ENCODE measurements at places on chromosomes 2 and 18.

- DNase-seq = peak; percentile 49
Measured at GRCh38 chr18:51447351-51448342, 250.2 kb upstream of the MEX3C start.

DNA sequence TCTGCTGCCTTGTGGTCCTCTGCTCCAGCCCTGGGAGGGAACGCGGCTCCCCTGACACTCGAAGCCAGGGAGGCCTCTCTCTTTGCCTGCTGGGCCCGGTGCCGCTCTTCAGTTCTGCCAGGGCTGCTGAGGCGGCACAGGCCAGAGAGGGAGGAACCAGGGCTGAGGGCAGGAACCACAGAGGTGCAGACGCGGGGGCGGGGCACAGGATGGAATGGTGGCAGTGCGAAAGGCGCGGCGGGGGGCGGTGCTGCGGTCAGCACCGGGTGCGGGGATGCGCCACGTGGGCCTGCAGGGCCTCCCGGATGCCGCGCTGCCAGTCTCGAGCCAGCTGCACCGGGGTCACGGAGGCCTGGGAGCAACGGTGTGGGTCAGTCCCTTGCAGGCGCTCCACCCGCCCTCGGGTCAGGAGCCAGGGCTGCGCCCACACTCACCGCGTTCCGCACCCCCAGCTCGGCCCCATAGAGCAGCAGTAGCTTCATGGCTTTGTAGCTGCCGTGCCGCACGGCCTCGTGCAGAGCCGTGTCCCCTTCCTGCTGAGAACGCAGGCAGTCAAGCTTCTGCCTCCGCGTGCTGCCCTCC lies 4.4 kb downstream of the ANKRD23 start:
- no peak for DNase-seq

GRCh38 chr2:21972586-21972985 lies 848.8 kb downstream of the TDRD15 start:
- DNase-seq = no peak

DNA sequence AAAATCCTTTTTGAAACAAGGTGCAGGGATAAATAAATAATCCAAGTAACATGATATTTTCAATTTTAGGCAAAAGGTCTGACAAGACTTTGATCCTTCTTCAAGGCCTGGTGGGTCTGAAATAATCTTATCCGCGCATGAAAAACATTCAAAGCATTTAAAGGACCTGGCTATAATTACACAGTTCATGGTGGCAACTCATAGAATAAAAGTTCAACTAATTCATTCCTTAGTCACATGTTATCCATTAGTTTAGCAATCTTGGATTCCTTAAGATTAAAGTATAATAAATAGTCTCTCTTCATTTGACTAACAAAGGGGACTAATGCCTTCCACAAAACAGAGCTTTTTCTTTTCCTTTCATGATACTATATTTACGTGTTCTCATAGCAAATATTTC lies 21.0 kb upstream of the SLC38A11 start:
- no peak for DNase-seq

DNA sequence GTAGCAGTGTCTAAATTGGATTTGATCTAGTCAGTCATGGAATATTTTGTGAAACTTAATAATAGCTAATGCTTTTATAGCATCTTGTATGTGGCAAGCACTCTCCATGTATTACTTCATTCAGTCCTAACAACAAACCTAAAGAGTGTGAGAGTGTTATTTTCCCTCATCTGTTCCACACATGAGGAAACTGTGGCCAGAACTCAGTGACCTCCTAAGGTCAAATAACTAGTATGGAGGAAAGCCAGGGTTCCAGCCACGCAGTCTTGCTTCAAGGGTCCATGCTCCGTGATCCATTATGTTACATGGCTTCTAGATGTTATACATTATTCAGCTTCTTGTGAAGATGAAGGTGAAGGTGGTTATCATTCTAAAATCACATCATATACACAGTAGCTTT lies 45.5 kb downstream of the TWSG1 start:
- no peak for DNase-seq

DNA sequence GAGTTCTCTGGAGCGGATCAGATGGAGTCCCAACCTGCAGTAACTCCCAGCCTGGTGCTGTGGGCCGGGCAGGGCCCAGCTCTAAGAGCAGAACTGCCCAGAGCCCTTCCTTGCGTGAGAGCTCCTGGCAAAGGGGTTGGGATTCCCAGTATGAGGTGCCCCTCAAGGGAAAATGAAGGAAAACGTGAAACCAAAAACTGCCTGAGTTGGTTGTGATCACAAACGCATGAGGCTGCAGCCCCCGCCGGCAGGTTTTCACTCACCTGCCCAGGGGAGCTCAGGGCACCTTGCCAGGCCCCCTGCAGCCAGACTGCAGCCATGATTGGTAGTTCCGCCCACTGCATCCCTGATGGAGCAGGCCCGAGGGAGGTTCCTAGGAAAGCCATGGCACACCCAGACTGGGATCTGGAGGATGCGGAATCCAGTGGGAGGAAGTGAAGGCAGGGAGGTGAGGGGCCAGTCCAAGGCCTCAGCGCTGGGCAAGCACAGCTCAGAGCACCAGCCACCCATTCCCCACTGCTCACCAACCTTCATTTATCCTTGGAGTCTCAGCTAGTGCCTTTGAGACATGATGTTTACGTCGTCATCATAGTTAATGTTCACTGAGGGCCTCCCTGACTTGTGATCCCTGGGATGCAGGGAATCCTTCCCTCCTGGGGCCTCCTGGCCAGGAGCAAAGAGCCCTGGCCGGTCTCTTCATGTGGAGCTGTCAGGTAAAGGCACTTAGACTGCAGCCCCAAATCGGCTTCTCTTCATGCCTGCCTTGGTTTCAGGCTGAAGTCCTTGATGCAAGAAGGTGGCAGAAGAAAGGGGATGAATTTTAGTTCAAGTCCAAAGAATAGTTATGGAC lies 103.2 kb downstream of the INHBB start:
- no peak for DNase-seq

DNA sequence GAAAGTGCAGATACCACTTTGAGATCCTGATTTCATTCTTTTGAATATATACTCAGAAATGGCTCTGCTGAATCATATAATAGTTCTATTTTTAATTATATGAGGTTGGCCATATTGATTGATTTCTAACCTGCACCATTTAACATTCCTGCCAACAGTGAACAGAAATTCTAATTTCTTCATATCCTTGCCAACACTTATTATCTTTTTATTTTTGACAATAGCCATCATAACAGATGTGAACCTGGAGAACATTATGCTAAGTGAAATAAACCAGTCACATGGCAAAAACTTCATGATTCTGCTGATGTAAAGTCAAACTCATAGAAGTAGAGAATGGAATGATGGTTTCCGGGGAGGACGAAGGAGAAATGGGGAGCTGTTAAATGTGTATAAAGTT lies 344.5 kb upstream of the CYRIA start:
- no peak for DNase-seq

- no peak for DNase-seq
Measured at GRCh38 chr18:5145168-5145825, 51.8 kb downstream of the AKAIN1 start.

DNA sequence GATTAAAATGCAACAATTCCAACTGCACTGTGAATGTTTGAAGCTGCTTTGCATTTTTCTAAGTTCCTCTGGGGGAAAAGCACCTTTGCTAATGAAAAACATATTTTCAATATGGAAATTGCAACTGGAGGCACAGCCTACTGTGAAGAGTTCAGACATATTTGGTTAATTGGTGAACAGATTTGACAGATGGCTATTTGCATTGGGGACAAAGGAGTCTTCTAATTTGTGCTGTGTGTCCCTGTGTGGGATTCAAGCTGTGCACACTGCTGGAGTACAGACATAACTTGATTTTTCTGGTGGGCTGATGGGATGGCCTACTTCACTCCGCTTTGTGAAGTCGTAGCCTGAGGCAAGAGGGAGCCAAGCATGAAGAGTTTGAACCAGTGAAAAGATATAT lies 40.7 kb upstream of the ARHGAP25 start:
- no peak for DNase-seq

GRCh38 chr18:8688216-8688800 lies 17.0 kb upstream of the MTCL1 start:
- no peak for DNase-seq

DNA sequence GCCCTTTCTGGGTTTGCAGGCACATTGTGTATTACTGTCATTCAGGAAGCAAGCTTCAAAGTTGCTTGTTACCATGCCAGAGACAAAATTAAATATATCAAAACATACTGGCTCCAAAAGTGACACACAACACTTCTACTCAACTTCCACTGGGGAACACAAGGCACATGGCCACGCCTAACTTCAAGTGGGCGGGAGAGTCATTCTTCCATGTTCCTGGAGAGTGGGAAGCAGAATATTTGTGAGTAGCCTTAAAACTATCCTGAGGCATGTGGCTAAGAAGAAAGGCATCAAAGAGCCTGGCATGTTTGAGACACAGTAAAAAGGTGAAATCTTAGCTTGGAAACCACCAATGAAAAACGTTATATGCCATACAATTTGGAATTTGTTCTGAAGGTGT lies 90.5 kb upstream of the TACR1 start:
- DNase-seq = no peak

- no peak for DNase-seq
Measured at GRCh38 chr18:45828917-45829811, 3.7 kb downstream of the SIGLEC15 start.

DNA sequence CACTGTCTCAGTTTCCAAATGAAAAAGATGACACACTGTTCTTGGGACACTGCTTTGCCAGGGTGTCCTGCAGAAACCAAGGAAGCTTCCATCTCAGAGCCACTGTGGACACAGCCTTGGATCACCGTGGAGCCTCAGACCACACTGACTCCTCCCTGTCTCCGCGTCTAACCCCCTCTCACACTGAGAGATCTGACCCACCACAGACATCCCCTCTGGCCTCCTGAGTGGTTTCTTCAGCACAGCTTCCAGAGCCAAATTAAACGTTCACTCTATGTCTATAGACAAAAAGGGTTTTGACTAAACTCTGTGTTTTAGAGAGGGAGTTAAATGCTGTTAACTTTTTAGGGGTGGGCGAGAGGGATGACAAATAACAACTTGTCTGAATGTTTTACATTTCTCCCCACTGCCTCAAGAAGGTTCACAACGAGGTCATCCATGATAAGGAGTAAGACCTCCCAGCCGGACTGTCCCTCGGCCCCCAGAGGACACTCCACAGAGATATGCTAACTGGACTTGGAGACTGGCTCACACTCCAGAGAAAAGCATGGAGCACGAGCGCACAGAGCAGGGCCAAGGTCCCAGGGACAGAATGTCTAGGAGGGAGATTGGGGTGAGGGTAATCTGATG lies 113.4 kb upstream of the PKDCC start:
- DNase-seq = no peak

DNA sequence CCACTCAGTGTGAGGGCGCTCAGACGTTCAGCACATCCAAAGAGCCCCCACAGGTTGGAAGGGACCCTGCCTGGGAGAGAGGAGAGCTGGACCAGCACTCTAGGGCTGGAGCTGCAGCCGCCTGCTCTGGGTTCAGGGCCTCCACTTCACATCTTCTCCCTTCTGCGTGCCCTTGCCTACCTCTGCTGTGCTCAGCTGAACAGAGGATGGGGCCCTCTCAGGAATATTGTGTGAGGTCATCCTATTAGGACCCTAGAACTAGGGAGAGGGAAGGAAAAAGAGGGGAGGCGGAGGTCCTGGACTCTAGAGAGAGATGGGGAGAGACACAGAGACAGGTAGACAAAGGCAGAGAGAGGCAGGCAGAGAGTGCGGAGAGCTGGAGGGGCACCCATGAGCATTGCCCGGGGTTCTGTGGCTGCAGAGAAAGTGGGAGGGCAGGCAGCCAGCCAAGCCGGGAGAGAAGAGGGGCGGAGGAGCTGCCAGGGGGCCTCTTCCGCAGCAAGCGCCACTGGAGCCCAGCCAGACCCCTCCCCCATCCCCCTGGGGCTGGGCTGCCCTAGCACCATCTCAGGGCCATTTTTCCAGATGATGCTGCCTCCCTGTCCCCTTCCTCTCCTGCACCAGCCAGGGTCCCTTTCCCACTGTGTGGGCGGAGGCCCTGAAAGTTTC lies 8.3 kb upstream of the TNS1 start:
- no peak for DNase-seq

GRCh38 chr2:241391892-241392665 lies 36.0 kb downstream of the FARP2 start:
- DNase-seq = no peak

- DNase-seq = no peak
Measured at GRCh38 chr18:34991152-34991551, 50.1 kb upstream of the MAPRE2 start.

DNA sequence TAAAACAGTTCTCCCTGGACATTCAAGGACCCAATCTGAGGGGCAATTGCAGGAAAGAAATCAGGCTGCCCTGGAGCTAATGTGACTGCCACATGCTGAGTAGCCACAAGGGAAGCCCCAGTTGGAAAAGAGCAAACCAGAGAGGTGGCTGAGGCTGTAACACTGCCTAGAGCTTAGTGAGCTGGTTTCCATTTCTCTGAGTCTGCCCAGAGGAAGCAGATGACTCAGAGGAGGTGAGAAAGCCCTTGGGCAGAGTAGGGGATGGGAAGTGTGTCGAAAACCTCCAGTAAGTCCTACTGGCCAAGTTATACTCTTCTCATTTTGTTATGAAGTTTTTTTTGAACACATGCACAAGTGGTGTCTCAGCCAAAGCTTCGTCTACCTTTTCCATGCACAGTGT lies 753.0 kb downstream of the CNTNAP5 start:
- DNase-seq = no peak

- DNase-seq = no peak
Measured at GRCh38 chr18:78769502-78770105, 210.0 kb upstream of the SALL3 start.
